ENCODE measurements at places on chromosomes 2 and 18.

- no peak overlapping the region for H3K27ac ChIP-seq
- DNase-seq: no peak
- H3K4me1 ChIP-seq: no peaks in the 10 kb centered on the region
- peaks cover 10% of the 10 kb centered on the region for H3K27me3 ChIP-seq
- no peaks in the 10 kb centered on the region for H3K36me3 ChIP-seq
These were observed 147.4 kb upstream of the SIX2 start for GRCh38 chr2:45156605-45157004.

DNA sequence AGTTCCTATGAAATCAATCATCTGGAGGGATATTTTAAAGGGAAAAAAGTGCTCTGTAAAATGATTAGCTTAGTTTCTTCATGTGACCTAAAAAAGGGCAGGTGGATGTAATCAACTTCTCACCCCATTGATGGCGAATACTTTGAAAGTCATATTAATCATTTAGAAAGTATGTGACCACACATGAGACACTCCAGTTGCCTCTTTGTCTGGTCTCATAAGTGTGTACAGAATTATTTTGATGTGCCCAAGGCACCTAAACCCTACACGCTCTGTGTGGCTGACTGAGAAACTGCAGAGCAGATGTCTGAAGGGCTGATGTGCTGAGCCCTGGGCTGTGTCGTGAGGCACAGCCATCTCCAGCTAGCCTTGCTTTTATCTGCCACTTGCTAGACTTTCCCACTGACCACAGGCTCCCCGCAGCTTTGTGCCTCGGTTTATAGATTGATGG, 26.9 kb downstream of the SGPP2 start:
- no peak for DNase-seq
- peaks cover 3% of the 10 kb centered on the region for H3K27me3 ChIP-seq
- H3K27ac ChIP-seq: peak overlapping the region; percentile 73
- H3K4me3 ChIP-seq: no peak overlapping the region
- peaks cover 9% of the 10 kb centered on the region for H3K36me3 ChIP-seq

GRCh38 chr2:51145761-51146160, 113.8 kb upstream of the NRXN1 start:
- H3K27ac ChIP-seq: no peak overlapping the region
- H3K27me3 ChIP-seq: no peaks in the 10 kb centered on the region
- no peaks in the 10 kb centered on the region for H3K4me1 ChIP-seq
- no peak overlapping the region for H3K4me3 ChIP-seq

GRCh38 chr2:150417278-150417677, 70.2 kb downstream of the RND3 start:
- H3K36me3 ChIP-seq: no peaks in the 10 kb centered on the region
- H3K27me3 ChIP-seq: no peaks in the 10 kb centered on the region
- no peaks in the 10 kb centered on the region for H3K4me1 ChIP-seq
- no peak for DNase-seq
- H3K4me3 ChIP-seq: no peak overlapping the region
- H3K27ac ChIP-seq: no peak overlapping the region

DNA sequence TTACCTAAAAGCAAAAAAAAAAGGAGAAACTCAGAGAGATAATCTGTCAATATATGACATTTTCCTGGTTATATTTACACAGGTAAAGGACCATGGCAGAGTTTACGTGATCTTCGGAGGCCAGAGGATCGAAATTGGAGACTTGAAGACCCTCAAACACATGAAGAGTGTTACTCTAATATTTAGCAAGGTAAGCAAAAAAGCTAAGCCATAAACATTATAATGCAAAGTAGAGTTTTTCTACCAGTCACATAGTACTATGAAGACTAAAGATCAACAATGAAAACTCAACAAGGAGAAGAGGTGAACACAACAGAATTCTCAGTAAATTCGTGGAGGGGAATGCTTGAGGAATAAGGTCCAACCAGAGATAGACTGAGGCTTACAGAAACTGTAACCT, 78.5 kb downstream of the L3MBTL4 start:
- H3K4me1 ChIP-seq: no peaks in the 10 kb centered on the region
- no peak for DNase-seq
- H3K27me3 ChIP-seq: no peaks in the 10 kb centered on the region
- H3K36me3 ChIP-seq: no peaks in the 10 kb centered on the region

DNA sequence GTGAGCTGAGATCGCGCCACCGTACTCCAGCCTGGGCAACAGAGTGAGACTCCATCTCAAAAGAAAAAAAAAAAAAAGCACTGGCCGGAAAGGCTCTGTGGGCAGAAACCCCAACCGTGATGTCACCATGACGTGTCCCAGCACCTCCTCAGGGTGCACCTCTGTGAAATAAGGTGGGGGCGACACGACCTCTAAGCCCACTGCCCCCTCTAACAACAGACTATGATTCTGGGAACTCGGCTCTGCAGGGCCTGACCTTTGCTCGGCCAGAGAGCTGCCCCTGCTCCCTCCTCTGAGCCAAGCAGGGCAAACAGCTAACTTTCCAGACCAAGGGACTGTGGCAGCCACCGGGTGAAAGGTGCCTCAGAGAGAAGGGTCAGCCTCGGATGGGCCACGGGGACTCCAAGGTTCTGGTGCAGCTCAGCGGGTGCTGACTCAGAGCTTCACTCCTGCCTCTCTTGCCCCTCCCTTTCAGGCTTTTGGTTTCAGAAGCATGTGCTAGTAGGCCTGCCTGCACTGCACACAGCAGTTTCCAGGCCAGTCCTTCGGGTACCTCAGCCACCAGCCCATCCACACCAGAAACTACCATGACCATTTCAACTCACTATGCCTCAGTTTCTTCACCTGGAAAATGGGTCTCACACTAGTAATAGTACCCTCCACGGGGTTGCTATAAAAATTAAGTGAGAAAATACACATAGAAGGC, 8.0 kb downstream of the TMBIM1 start:
- peaks cover 55% of the 10 kb centered on the region for H3K4me1 ChIP-seq
- peaks cover 30% of the 10 kb centered on the region for H3K36me3 ChIP-seq
- no peaks in the 10 kb centered on the region for H3K27me3 ChIP-seq
- H3K27ac ChIP-seq: peak overlapping the region; percentile 99

DNA sequence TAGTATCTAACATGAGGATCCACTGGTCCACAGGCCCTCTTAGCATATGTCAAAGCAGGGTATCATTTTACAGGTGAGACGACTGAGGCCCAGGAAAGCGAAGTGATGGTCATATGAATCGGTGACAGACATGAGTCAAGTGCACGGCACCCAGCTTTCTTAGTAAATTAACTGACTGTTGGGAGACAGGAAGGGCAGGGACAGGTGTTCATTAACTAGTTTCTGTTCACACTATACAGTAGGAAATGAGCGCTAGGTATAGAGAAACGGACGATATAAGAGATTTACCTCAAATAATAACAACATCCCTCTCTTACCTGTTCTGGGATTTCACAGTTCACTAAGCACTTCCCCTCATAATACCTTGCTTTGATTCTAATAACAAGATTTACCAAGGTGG, 1.7 kb upstream of the SMARCAL1 start:
- peaks cover 4% of the 10 kb centered on the region for H3K27me3 ChIP-seq
- no peak overlapping the region for H3K27ac ChIP-seq
- peaks cover 17% of the 10 kb centered on the region for H3K4me1 ChIP-seq
- peaks cover 10% of the 10 kb centered on the region for H3K36me3 ChIP-seq
- H3K4me3 ChIP-seq: no peak overlapping the region

- H3K27ac ChIP-seq: no peak overlapping the region
- no peak for DNase-seq
- no peaks in the 10 kb centered on the region for H3K36me3 ChIP-seq
- H3K4me3 ChIP-seq: no peak overlapping the region
- peaks cover 4% of the 10 kb centered on the region for H3K27me3 ChIP-seq
These were observed 114.7 kb downstream of the SH3BP4 start for GRCh38 chr2:235066490-235066889.

DNA sequence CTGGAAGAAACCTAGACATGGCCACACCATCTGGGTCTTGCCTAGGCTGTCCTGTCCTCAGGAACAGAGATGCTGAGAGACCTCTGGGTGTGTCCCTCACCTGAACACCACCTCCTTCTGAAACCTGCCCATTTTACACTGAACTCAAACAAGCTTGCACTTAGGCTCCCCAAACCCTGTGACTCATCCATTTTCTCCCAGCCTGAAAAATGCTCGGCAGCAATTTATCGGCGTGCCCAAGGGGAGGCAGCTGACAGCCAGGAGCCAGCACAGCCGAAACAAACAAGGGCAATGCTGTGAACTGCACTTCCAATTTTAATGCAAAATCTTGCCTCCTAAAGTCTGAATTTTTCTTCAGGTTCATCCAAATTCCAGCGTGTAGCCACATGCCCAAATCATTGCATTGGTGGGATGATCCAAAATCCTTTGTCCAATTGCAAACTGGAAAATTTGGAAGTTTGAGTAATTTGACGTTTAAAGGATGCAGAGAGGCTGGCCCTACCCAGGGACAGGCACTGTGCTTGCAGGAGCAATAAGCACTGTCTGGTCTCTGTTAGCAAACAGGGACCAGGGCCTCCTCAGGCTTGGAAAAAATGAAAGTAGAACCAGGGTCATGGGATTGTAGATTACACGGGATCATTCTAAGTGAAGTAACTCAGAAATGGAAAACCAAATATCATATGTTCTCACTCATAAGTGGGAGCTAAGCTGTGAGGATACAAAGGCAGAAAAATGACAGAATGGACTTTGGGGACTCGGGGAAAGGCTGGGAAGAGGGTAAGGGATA, 67.7 kb downstream of the GALNT14 start:
- no peaks in the 10 kb centered on the region for H3K27me3 ChIP-seq
- no peak for DNase-seq
- H3K36me3 ChIP-seq: no peaks in the 10 kb centered on the region
- H3K4me3 ChIP-seq: no peak overlapping the region
- H3K27ac ChIP-seq: no peak overlapping the region

GRCh38 chr18:68436485-68436884, 278.4 kb downstream of the TMX3 start:
- no peaks in the 10 kb centered on the region for H3K27me3 ChIP-seq
- no peak overlapping the region for H3K4me3 ChIP-seq
- no peak for DNase-seq
- H3K36me3 ChIP-seq: no peaks in the 10 kb centered on the region
- peaks cover 7% of the 10 kb centered on the region for H3K4me1 ChIP-seq

DNA sequence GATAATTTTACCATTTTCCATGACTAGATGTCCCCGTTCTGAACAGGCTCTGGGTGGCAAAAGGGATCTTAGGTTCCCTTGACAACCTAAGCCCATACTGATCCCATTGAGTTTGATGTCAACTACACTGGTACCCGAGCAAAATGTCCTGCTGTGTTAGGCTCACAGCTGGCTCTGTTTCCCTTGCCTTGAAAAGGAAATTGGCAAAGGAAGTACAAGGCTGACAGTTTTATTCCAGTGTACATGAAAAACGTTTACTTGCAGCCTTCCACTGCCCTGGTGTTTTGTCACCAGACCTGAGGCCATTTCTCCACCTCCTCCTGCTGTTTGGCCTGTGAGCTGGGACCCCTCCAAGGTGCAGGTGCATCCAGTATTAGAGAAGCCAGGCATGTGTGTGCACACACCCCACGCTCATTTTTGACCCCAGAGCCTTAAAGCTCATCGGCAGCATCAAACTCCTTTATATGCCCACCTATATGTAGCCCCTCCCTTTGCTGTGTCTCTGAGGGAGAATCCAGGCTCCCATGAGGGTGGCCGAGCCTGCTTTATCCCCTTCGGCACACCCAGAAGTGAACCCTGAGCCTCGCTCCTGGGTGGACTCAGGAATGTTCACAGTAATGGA, 171.3 kb downstream of the NDUFA10 start:
- no peak overlapping the region for H3K4me3 ChIP-seq
- DNase-seq: no peak
- H3K27me3 ChIP-seq: peaks cover 19% of the 10 kb centered on the region
- H3K27ac ChIP-seq: no peak overlapping the region
- no peaks in the 10 kb centered on the region for H3K4me1 ChIP-seq
- no peaks in the 10 kb centered on the region for H3K36me3 ChIP-seq
